ENCODE measurements at places on chromosomes 5 and 9.

GRCh38 chr5:41246376-41246775 lies 33.0 kb upstream of the C6 start:
- no peak for DNase-seq

DNA sequence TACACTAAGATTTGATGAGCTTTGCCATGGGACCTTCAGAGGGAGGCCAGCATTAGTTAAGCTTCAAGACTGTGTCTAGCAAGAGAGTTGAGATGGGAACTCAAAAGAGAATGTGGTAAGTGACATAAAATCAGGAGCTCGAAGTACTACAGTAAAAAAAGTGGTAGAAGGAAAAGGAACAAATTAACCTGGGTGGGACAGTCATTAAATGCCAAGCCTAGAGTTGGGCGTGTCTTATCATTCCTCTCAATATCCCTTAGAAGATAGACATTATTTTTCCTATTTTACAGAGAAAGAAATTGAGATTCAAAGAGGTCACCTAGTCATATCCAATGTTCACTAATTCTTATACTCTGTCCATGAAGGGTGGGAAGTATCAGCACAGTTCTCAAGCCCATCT lies 3.3 kb upstream of the TXN start:
- no peak for DNase-seq

GRCh38 chr5:117955831-117956230 lies 1032.5 kb downstream of the DTWD2 start:
- no peak for DNase-seq

GRCh38 chr9:137804908-137805630 lies 72.5 kb upstream of the CACNA1B start:
- no peak for DNase-seq

- no peak for DNase-seq
Observed at GRCh38 chr5:10577371-10578292, 13.8 kb downstream of the ANKRD33B start.
